ENCODE measurements at places on chromosomes 12 and 14. TPM values are rescaled to one million over a fixed set of nuclear protein-coding genes. Genes with fewer than 3 reads are reported as not detected.
A peak's percentile ranks its signal among the peaks of the same experiment; 100 is the strongest.

Gene HDAC7
- total RNA-seq: 29.7 TPM

DNA sequence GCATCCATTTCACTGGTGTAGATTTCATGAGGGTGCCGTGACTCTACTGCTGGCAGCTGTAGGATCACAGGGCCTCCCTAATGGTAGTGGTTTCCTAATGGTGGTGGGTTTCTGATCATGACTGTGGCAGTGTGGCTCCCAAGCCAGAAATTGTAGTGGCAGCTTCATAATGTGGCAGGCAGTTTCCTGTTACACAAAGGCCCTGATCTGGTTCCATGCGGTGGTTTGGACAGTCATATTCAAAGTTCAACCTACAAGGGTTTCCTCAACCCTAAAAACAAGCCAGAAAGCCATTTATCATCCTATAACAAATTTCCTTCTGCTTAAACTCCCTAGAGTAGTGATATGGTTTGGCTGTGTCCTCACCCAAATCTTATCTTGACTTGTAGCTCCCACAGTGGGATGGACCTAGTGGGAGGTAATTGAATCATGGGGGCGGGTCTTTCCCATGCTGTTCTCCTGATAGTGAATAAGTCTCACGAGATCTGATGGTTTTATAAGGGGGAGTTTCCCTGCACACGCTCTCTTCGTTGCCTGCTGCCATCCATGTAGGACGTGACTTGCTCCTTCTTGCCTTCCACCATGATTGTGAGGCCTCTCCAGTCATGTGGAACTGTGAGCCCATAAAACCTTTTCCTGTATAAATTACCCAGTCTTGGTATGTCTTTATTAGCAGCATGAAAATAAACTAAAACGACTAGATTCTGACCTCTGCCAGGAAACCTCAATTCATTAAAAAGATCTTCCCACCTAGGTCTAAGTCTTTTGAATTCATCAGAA, 257.1 kb downstream of the EFCAB11 start:
- no peak for DNase-seq

GRCh38 chr14:79242666-79243065, 968.6 kb downstream of the DIO2 start:
- DNase-seq: no peak

DNA sequence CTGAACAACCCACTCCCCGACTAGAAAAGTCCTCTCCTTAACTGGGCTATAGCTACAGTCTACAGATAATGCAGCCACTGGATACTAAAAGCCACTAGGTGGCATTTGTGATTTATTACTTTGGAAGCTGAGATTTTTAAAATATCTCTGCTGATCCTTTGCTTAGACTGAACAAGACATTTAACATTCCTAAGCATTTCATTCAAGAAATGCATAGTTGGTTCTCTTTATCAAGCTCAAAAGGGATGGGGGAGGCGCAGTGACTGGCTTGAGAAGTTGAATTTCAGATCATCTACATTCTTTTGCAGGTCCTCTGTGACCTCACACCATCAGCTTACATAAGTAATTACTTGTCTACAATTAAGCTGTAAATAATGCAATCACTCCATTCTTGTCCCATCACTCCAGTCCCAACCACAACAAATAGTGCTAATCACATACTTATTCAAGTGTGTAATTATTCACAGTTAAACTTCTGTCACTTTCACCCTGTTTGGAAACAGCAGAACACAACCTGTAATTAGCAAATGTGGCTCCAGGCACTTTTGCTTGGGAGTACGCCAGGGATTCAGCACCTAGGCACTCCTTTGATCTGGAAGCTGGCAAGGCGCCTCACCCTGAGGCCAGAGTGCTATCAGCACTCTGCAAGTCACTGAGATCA, 203.6 kb downstream of the NOVA1 start:
- no peak for DNase-seq

DNA sequence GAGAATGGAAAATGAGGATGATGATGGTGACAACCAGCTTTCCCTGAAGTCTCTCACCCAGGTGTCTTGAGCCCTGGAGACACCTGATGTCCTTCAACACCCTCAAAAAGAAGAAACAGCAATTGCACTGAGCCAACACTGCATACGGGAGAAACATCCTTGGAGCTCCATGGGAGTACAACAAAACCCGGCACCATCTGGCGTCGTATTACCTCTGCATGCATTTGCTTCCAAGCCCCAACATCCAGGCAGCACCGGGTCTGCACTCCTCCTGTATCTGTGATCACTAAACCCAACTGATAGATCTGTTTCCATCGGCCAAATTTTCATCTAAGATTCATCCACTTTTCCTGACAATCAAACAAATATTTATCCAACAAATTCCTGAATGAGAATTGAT, 249.9 kb downstream of the DPF3 start:
- no peak for DNase-seq

- no peak for DNase-seq
Measured at GRCh38 chr12:118541934-118542333, 165.6 kb downstream of the SUDS3 start.

DNA sequence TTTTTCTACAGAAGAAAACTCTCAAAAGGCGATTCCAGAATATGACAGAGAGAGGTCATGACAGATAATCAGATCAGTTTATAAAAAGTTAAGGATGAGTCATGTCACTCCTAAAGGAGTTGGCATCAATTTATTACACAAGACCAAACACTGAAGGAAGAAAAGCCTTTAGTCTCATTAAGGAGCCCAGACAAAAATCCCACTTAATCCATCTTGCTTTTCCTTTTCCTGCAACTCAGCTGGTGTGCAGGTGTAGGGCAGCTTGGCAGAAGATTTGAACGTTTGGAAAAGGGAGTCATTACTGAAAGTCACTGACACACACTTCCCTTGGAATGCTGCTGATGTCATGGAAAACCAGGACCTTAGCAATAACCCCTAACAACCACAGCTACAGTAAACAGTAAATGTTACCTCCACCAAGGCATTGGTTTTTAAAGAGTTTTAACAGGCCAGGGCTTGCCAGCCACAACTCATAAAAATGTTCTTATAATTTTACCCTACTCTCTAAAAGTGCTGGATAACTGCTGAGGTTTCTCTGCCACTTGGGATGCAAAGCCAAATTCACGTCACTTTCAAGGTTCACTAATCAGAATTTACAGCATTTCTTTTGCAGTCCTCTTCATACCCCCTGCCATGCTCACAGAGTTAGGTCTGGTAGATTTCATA, 320.6 kb downstream of the RAD51B start:
- peak; percentile 75 for DNase-seq

GRCh38 chr12:97168804-97169203, 261.7 kb downstream of the NEDD1 start:
- DNase-seq: no peak

Gene PDZRN4
- not detected for total RNA-seq

GRCh38 chr14:75715926-75716780, 55.1 kb downstream of the TTLL5 start:
- peak; percentile 91 for DNase-seq

DNA sequence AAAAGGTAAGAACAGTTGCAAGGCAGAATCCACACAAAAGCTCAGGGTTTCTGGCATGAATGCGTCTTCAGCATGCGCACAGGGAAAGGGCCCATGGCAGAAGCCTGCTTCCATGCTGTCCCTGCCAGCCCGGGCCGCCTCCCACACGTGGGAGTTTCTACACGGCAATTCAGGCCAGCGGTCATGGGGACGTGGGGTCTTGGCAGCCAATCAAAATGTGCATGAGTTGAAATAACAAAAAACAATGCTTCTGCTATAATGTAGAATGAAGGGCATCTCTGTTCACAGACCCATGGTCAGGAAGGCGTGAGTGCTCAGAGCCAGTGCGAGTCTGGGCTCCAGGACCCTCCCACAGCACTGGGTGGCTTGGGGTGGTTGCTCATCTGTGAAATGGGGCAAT, 28.6 kb downstream of the AMN start:
- DNase-seq: no peak

Gene RPS6KL1
- not detected for total RNA-seq

Gene RNASE3
- total RNA-seq: not detected

GRCh38 chr14:69963966-69964365, 84.8 kb downstream of the SMOC1 start:
- DNase-seq: no peak

- no peak for DNase-seq
Measured at GRCh38 chr12:2014231-2014630, 10.0 kb upstream of the DCP1B start.

DNA sequence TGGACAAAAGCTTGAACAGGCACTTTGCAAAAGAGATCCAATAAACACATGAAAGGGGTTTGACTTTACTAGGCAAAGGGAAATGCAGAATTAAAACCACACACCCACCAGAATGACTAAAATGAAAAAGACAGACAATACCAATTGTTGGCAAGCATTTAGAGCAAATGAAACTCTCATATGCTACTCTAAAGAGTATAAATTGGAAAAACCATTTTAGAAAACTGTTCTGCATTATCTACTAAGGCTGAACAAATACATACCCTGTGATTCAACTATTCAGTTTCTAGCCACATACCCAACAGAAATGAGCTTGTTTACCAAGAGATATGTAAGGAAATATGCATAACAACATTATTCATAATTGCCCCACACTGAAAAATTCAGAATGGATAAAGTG, 8.5 kb upstream of the IL22 start:
- no peak for DNase-seq

Gene DAO
- total RNA-seq: not detected

Gene GPD1
- total RNA-seq: not detected

DNA sequence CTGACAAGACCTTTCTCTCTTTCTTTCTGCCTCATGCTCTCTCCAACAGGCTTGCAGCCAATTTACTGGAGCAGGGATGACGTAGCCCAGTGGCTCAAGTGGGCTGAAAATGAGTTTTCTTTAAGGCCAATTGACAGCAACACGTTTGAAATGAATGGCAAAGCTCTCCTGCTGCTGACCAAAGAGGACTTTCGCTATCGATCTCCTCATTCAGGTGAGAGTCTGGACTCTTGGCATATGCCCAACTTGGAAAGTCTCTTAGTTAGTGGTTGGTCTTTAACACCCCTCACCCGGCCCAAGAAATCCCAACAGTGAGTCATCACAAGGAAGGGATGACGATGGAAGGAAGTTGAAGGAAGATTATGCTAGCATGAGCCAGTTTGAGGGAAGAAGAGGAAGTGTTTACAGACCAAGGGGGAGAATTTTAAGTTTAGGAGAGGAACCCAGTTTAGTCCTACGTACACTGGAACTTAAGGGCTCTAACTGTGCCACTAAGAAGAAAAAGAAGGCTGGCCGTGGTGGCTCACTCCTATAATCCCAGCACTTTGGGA, 189.7 kb downstream of the ETV6 start:
- DNase-seq: no peak

GRCh38 chr14:66635435-66635834, 127.5 kb downstream of the GPHN start:
- no peak for DNase-seq

GRCh38 chr14:105711841-105712460, 185.6 kb downstream of the TMEM121 start:
- no peak for DNase-seq

Gene PRPH
- not detected for total RNA-seq

- no peak for DNase-seq
Measured at GRCh38 chr12:88202500-88202899, 60.4 kb downstream of the TMTC3 start.
